Hippocampal formation (tissue), 2 donors: ENCODE measurements at places on chromosomes 5 and 9.

DNA sequence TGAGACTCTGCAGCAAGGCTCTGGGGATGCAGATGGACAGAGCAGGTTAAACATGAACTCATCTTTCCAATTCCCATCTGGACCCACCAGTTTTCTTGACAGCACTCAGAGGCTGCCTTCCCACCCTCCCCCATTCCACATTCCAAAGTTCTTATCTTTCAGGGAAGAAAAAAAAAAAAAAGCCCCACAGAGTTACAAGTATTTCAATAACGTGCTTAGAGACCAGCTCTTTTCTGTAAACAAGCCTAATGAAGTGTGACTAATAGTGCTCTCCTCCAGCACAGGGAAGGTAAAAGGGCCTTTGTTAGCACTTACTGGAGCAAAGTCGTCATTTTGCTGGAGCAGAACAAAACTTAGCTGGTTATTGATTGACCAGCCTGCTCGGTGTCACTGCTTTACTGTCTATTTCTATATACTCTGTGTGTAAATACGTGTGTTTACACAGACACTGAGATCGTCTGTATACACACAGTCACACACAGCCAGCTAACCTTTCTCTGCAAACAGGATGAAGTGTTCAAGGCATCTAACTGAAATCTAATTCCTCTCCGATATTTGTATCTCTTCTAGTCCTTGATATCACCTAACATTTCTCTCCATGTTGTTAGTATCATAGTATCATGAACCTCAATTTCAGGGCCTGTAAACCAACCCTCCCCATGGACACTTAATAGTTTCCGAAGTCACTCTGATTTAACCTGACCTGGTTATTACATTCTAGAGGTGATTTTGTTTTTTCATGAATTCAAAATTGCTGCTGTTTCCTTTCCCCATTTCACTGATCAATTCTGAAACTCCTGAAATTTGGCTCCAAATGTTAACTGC lies 84.9 kb downstream of the ZNF608 start:
- DNase-seq: no peak

- DNase-seq: no peak
Measured at GRCh38 chr9:133528001-133528875, 3.5 kb upstream of the MYMK start.

DNA sequence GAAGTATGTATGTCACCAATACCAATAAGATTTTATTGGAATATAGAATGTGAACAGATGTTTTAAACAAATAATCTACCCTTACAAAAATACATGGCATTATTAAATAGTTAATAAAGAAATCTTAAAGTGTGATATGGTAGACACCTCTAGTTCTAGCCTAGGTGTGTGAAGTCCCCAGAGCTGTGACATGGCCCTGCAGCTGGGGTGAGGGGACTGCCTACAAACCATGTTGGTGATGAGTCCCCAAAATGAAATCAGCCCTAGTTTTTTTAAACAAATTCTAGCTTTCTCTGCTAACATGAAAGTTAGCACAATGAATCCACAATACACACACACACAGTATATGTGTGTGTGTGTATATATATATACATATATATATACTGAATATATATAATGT lies 195.1 kb upstream of the RPS23 start:
- no peak for DNase-seq

DNA sequence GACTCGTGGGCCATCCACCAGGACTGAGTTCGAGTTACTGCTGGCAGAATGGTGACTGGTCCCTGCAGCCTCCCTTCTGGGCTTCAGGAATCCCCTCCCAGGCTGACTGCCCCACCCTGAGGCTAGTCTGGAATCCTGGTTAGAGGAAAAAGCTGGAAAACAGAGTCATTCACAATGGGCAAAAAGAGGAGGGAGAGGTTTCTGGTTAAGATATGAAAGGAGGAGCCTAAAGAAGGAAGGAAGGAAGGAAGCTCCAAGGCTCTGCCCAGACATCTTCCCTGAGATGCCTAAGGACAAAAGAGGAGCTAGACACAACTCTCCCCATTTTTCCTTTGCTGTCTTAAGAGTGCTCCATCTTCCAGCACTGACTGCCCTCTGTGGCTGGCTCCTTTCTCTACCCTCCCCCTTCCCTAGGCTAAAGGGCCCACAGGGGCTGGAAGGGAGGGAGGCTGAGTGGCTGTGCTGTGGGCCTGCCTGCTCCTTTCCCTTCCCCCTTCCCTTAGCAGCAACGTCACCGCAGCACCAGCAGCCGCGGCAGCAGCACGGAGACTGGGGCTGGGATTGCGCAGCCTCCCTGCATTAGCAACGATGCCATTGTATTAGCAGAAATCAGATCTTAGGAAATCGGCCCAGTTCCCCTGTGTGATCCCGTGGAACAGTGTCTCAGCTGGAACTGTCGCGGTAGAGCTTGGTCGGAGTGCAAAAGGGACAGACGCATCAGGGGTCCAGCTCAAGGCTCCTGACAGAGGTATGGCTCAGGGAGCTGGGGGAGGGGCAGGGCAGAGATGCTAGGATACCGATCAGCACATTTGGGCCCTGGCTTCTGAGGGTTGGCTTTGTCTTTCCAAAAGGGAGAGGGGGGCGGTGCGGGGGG lies 48.7 kb downstream of the RUSC2 start:
- peak; percentile 82 for DNase-seq

DNA sequence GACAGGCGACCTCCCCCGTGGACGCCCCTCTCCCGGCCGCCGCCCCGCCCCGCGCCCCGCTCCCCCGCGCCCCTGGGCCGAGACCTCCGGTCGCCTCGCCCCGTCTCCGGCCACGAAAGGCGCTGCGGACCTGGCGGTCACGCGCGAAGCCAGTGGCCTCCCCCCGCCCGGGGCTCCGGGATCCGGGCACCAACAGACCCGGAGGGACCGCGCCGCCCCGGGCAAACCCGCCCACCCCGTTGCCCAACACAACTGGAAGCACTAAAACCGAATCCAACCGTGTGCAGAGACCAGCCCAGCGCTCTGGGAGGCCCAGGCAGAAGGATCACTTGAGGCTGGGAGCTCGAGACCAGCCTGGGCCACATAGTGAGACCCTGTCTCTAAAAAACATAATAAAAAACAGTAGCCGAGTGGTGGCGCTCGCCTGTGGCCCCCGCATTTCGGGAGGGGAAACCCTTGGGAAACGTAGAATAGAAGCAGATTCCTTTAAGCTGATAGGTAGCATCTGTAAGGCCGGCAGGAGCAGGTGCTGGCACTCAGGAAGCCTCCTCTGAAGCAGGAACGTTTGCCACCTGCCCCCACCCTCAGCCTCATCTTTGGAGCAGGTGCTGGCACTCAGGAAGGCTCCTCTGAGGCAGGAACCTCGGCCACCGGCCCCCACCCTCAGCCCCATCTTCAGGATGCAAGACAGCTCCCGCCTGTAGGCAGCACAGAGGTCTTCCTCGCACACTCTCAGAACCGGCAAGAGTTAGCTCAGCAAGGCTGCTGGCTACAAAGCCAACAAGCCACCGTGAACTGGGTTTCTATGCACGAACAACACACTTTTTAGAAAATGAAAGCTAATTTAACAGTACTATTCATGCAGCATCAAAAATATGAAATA lies 4.6 kb upstream of the SLC9A3 start:
- DNase-seq: no peak

GRCh38 chr5:14257995-14258403 lies 114.9 kb downstream of the TRIO start:
- DNase-seq: no peak

DNA sequence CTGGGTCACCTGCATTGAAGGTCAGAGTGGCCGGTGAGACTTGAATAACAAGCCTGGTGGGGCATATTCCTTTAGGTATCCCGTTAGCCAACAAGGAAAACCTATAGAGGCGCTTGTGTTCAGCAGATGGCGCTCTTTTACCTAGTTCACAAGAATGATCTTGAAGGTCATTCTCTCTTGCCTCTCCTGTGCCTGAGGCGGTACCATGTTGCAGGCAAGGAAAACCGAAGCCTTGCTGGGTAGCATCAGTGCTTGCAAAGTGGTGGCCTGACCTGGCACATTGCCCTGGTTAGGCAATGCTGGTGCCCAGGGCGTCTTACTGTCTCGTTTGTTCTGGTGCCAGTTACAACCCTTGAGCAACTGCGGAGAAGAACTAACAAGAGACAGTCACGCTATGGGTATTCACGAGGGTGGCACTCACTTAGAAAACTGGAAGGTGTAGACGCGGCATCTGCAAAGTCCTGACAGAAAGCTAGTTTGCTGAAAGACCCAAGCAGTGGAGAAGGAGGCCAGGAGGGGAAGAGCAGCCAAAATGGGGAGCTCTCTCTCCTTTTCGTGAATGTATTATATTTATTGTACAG lies 56.7 kb downstream of the AOPEP start:
- DNase-seq: peak; percentile 70

DNA sequence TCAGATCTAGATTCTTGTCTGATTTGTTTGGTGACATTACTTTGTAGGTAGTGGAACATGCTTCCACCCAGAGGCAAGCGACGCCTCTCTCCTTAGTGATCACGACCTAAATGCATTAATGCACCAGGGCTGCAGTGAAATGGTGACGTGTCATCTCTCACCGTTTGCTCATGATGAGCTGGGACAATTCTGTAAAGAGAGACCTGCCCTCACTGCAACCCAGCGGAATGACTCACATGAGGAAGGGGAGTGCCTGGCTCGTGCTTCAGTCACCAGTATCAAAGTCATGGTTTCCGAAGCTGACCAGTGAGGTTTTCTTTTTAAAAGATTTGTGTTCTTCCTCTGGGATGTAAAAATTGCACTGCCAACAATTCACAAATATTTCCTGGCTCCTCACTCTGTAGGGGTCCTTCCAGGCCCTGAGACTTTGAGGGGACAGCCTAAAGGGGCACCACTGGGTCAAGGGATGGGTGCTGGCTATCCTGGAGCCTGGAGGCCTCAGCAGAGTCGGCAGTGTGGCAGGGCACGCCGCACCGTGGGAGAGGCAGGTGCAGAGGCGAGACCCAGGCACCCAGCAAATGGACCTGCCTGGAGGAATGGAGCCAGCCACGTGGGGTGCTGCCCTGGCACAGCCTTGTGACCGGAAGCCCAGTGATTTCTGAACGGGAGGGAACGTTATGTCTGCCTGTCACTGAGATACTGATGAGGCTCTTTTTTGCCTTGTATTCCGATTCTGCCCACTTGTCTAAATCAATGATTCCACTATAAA lies 17.3 kb downstream of the QSOX2 start:
- DNase-seq: no peak

DNA sequence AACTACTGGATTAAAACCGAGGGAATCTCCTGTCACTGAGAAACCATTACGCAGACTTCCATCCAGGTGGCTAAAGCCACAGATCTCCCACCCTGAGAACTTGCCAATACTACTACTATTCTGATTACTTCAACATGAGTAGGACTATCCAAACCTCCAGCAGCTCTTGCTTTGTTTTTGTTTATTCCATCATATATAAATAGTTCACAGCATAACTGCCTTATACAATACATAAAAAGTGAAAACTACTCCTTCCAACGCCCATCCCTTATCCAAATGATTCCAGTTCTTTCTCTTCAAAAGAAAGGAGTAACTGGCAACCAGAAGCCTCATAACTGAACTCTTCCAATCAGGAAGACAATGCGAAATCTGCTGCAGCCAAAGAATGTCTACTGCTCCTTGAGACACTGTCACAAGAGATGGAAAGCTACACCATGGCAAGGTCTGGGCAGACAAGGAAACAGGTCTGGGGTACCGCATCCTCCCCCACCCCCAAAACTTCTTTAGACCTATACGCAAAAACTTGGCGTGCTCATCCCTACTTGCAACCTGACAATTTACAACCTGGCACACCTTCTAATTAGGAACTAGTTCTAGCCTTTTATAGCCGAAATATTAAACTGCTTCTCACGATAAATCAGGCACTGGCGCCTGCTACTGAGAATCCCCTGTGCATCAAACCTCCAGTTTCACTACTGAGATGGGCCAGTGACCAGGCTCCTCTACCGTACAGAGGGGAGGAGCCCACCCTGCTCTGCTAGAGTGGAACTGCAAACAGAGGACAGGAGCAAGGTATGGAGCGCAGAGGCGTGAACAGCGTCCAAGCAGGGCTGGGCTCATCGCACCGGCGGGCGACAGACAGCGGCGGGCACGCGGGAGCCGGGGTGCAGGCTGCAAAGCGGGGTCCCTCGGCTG lies 986 bp downstream of the PLPP1 start:
- peak; percentile 37 for DNase-seq

DNA sequence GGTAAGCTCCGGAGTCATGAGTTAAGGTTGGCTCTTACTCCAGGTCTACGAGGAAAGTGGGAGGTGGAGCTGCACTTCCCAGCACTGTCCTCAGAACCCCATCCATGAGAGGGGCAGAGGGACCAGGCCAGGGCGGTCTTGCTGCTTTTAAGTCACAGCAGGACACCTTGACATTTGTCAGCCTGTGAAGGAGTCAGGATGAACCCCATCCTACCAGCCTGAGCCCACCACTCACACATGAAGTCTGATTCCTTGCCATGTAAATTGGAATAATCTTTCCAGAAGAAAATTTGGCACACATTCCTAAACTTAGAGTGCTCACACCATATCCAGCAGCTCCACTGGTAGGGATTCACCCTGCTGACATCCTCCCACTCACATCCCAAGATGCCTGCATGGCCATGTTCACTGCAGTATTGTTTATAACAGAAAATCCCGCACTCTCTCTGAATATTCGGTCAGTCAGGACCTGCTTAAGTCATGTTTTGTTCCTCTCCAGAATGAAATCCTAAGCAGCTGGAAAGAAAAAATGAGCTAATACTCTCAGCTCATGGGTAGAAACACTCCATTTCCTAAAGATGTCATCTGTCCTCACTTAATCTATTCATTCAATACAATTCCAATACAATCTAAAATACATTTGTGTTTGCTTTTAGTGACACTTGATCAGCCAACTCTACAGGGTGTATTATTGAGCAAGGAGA lies 79.3 kb upstream of the COL5A1 start:
- no peak for DNase-seq

- no peak for DNase-seq
Measured at GRCh38 chr9:124254261-124254682, 3.5 kb upstream of the NEK6 start.

DNA sequence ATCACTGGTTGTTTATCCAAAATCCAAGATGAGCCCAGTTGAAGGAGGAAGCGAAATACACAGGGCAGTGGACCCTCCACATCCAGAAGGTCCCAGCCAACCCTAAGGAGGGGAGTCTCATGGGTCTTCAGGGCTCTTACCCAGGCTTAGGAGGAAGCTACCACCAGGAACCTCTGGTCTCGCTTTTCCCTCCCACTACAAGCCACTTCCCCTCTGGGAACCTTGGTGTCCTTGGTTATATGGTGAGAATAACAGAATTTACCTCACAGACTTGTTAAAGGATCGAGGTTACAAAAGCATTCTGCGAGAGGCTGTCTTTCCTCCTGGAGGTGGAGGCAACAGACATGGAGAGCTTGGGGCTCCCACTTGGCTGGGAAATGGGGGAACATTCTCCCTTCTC lies 3.4 kb downstream of the HIGD2A start:
- DNase-seq: no peak

- no peak for DNase-seq
Measured at GRCh38 chr5:1814183-1815020, 13.2 kb downstream of the NDUFS6 start.

GRCh38 chr9:87494970-87495471 lies 2.6 kb upstream of the DAPK1 start:
- DNase-seq: no peak

GRCh38 chr5:34918025-34918424 lies 2.5 kb downstream of the BRIX1 start:
- DNase-seq: no peak
